Muscle of arm (tissue), 14 donors: ENCODE measurements at places on chromosomes 3 and 15. TPM values are rescaled to one million over a fixed set of nuclear protein-coding genes. Genes with fewer than 3 reads are reported as not detected.

Gene TTLL13
- not detected for polyA plus RNA-seq

Gene C3orf49
- polyA plus RNA-seq: 0.77 TPM

Gene PLIN1
- not detected for polyA plus RNA-seq

Gene MAP1A
- polyA plus RNA-seq: 31.8 TPM

Gene RGMA
- 46.7 TPM for polyA plus RNA-seq

Gene DYNLT2B
- polyA plus RNA-seq: 10.3 TPM

Gene FBXO40
- polyA plus RNA-seq: 3.8 TPM

DNA sequence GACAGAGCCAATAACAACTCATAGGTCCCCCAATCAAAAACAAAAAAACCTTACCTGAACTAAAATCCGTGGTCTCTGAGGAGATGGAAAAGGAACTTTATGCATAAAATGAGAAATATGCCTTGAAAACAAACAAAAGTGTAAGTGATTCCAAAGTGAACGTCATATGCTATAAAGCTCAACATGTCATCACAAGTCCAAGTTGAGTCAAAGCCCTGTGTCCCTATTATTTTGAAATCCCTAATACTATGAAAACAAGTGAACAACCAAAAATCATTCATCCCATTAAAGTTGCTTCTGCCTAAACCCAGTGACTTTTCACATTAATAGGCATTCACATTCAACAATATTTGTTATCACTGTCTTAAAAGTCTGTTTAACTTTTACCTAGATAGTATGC lies 59.4 kb downstream of the DENND4A start:
- no peak for DNase-seq

- DNase-seq: no peak
Observed at GRCh38 chr3:23821858-23822257, 16.1 kb downstream of the UBE2E1 start.

DNA sequence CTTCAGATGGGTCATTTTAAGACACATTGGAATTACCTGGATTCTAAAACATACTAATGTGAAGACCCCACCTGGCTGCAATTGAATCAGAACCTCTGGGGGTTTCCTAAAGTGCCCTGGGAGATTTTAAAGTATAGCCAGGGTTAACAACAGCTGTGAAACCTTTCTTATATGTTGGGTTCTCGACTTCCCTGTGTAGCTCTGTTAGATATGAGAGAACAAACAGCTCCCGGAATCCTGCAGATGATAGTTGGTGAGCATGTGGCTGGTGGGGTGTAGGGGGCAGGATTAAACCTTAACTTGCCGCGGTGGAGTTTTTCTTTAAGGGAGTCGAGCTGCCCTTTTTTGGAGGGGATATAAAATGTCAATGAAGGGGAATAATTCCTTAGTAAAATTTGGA lies 12.1 kb downstream of the PLCL2 start:
- no peak for DNase-seq

DNA sequence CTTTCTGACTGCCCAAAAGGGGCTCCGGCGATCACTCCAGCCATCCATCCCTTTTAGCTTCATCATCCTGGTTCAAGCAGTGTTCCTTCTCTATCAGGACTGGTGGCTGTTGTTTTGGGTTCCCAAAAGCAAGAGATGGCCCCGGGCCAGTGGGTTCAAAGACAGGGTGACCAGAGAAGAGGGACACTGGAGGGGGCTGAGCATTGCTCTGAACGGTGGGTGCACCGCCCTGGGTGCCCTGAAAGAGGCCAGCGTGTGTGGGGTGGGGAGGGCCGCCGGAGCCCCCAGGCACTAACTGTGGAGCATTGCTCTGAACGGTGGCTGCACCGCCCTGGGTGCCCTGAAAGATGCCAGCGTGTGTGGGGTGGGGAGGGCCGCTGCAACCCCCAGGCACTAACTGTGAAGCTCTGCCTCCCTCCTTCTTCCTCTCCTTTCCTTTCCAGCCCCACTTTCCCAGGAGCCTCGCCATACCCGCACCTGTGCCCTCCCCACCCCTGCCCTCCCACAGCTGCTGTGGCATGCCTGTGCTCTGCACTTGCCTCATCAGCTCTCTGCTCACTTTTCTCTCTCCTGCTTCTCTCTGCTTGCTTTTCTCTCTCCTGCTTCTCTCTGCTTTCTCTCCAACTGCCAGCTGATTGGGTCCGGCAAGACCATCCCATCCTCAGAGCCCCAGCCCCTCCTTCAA lies 37.4 kb upstream of the OR4F6 start:
- DNase-seq: no peak

GRCh38 chr15:66877477-66878271 lies 175.6 kb downstream of the SMAD6 start:
- peak; percentile 72 for DNase-seq

DNA sequence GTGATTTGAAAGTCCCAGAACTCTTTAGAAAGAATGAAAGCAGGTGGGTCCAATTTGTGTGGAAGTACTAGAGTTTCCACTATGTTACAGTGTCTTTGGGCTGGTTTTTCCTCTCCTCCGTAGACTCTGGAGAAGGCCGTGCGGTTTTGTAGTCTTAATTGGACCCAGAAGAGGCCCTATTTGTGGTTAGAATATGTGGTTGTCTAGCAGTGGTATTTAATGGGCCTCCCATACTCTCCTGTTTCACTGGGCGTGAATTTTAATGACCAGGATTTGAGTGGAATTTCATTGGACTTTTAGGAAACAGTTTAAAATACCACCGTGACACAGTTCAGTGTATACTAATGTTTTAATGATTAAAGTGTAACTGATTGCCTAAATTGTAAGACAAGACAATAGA lies 182.3 kb downstream of the BBX start:
- no peak for DNase-seq

GRCh38 chr15:58330741-58331559 lies 100.8 kb upstream of the LIPC start:
- DNase-seq: no peak

- no peak for DNase-seq
Observed at GRCh38 chr3:188306435-188307005, 152.6 kb downstream of the LPP start.

DNA sequence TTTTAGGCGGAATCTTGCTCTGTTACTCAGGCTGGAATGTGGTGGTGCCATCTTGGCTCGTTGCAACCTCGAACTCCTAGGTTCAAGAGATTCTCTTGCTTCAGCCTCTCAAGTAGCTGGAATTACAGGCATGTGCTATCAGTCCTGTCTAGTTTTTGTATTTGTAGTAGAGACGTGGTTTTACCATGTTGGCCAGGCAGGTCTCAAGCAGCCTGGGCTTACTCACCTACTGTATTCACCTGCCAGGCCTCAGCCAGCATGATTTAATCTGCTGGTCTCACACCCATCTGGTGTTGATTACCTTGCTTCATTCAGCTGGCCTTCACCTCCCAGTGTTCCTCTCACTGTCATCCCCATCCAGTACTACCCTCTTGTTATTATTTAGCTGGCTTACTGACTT lies 102.0 kb downstream of the IL12A start:
- DNase-seq: no peak

GRCh38 chr3:30269751-30270445 lies 336.5 kb upstream of the TGFBR2 start:
- no peak for DNase-seq

DNA sequence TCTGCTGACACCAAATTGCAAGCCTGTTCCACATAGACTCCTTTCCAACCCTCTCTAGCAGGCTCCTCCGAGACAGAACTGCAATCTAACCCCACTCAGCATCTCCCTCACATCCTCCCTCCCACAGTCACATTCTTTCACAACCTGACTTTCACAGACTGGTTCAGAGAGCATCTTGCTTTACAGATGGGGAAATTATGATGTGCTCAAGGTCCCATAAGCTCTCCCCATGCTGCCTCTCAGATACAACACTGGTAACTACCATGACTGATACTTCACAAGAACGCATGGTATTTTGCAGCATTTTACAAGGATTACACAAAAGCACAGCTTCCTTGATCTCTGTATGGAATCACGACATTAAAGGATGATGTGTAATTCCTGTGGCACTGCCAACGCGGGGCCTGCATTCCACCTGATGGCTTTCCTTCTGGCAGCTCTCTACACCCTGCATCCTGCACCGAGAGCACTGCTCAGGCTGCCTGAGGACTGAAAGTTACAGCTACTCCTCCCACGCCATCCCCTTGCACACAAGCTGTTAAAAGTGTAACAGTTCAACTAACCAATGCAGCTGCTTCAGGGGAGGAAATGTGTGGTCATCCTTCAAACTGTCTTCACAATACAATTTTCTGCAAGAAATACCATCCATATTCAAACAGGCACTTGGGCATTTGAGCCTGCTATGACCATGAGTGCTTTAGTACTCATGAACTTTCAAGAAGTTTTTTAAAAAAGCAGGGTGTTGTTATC lies 27.6 kb downstream of the TBC1D2B start:
- no peak for DNase-seq

DNA sequence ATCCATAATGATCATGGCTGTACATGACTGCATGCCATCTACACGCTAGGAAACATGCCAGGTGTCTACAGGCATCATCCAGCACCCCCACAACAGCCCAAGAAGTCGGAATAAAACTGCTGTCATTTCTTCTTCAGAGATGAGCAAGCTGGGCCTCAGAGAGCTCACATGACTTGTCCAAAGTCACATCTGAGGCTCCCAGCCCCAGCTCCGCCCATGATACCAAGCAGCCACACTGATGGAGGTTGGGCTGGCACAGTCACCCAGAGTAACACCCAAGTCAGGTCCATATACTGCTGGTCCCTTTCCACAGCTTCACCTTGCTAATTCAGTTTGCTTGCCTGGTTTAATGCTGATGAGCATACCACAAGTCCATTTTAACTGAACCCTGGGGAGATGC lies 116.6 kb downstream of the SEC22A start:
- DNase-seq: no peak

- DNase-seq: no peak
Observed at GRCh38 chr3:116618930-116619329, 90.6 kb upstream of the TUSC7 start.

DNA sequence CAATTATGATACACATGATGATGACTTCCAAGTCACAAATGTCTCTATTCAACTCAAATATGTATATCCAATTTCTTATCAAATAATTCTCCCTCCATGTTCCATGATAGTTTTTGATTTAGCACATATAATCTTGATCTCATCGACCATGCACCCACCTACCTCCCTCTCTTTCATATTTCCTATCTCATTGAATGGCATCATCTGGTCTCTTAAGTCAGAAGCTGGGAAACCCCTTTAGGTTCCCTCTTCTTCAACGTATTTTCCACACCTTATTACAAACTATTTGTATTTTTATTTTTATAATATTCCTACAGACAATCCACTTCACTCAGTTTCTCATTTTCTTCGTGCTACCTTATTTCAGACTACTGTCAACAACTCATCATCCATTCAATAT lies 56.9 kb upstream of the DPH6 start:
- DNase-seq: no peak

DNA sequence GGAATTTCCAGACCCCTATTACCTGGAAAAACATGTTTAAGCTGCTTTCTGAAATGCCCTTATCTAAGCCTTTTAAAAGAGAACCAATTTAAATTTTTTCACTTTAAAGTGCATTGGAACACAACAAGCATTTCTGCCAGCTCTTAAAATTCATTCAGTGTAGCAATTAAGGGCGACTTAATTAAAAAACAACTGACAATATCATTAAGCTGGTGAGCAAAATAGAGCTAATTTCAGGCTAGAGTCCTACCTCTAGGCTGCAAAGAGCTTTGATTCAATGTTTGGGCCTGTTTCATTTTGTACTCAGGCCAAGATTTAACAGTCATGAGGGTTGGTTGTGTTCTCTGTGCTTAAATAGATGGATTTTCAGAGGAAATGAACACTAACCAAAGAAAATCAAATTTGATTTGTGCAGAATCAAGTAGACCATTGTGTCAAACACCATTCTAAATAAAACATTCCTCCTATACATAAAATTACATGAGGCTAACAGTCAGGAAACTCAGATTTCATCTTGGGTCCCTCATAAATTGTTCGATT lies 114.6 kb downstream of the TMEM108 start:
- no peak for DNase-seq

GRCh38 chr3:134362670-134363380 lies 11.4 kb downstream of the AMOTL2 start:
- no peak for DNase-seq

DNA sequence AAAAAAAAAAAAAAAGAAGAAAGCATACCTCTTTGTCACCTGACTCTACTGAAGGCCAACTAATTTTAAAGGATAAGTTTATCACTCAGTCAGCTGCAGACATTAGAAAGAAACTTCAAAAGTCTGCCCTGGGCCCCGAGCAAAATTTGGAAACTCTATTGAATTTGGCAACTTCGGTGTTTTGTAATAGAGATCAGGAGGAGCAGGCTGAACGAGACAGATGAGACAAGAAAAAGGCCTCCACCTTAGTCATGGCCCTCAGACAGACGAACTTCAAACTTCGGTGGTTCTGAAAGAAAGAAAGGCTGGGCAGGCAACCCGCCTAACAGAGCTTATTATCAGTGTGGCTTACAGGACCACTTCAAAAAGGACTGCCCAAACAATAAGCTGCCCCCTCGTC lies 18.5 kb downstream of the GLDN start:
- no peak for DNase-seq
